ENCODE measurements at places on chromosomes 5 and 9.

GRCh38 chr9:136844761-136845464 lies 2.6 kb downstream of the AJM1 start:
- no peak for DNase-seq

GRCh38 chr5:136047858-136048257 lies 19.1 kb downstream of the TGFBI start:
- DNase-seq: no peak

GRCh38 chr5:2666081-2666480 lies 85.4 kb downstream of the IRX2 start:
- DNase-seq: no peak

DNA sequence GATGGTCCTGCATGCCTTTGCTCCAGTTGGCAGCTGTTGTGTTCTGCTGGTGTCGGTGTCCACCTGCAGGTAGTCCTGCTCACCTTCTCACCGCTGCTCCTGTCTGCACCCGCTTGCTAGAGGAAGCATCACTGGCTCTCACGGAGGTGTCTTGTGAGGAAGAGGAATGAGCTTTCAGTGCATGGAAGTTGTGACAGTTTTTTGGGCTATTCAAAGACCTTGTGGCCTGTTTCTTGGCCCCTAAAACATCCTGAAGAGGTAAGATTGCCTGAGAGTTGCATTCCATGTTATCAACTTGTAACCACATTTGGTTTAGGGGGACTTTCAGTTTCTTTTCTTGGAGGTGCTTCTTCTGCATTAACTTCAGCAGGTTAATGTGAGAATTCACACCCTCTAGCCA lies 85.6 kb downstream of the MACROH2A1 start:
- no peak for DNase-seq

DNA sequence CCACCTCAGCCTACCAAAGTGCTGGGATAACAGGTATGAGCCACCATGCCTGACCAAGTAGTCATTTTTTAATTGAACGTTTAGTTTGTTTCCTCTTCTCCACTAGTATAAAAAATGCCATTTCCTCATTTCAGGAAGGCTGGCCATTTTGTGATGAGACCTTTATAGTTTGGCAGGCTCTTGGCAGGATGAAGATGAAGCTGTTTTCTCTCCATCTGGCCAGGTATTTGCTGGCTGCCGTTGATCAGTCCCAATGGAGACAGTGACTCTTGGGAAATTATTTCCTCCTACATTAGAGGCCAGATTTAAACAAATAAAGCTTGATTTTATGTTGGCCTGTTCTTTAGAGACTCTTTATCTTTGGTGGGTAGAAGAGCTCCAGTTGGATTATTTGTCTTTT lies 199.0 kb downstream of the ARHGAP26 start:
- no peak for DNase-seq

- no peak for DNase-seq
Measured at GRCh38 chr9:124663046-124663961, 107.8 kb downstream of the NR6A1 start.

- no peak for DNase-seq
Measured at GRCh38 chr9:75873712-75874111, 16.8 kb upstream of the PCSK5 start.

- DNase-seq: peak; percentile 20
Measured at GRCh38 chr9:89617978-89618377, 13.2 kb downstream of the GADD45G start.

GRCh38 chr5:24777392-24777791 lies 132.6 kb upstream of the CDH10 start:
- DNase-seq: no peak
